ENCODE measurements at places on chromosomes 11 and 22.

DNA sequence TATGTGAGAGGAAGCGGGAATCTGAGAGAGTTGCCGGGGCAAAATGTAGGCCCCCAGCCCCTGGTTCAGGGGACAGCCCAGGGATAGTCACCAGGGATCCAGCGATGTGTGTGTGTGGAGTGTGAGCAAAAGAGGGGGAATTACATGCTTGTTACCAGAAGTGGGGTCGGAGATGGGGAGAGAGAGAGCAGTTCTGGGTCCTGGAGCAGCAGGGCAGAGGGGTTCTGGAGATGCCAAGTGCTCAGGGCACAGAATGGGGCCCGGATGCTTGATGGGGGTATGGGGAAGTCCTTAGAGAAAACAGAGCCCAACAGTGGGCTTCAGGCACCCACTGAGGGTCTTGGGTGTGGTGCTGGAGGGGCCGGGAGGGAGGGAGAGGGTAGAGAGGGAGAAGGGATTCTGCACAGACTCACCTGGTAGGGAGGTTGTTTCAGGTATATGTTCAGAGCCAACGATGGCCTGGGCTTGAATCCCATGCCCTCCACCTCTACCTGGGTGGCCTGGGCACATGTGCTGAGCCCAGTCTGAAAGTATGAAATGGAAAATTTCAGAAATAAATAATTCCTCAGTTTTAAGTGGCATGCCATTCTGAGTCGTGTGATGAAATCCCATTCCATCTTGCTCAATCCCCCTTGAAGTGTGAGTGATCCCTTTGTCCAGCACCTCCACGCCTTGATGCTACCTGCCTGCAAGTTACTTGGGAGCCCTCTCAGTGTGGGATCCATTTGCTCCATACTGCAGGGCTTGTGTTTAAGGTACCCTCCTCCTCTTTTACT, 12.4 kb downstream of the SMIM38 start:
- DNase-seq: no peak

DNA sequence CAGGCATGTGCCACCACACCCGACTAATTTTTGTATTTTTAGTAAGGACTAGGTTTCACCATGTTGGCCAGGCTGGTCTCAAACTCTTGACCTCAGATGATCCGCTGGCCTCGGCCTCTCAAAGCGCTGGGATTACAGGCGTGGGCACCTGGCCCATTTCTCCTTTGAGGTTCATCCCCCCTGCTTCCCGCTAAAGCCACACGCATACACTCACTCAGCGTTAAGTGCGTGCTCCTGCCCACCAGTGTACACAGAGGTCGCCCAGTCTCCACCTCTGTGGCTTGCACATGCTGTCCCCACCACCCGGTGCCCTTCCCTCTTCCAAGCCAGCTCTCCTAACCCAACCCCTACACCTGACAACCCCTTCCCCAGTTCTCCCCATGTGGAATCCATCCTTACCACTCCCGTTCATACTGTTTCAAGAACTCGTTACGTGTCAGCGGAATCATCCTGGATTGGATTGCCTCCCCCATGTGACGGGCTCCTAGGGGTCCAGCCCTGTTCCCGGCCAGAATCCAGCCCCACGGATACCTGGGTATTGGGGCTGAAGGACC, 15.7 kb upstream of the CYTH4 start:
- DNase-seq: no peak

- DNase-seq: no peak
Measured at GRCh38 chr22:43891360-43892182, at the start of gene PNPLA5. Gene PNPLA5, minus strand, starts transcription at chr22:43892013. Its CDS starts 133 bp downstream, at chr22:43891880.

DNA sequence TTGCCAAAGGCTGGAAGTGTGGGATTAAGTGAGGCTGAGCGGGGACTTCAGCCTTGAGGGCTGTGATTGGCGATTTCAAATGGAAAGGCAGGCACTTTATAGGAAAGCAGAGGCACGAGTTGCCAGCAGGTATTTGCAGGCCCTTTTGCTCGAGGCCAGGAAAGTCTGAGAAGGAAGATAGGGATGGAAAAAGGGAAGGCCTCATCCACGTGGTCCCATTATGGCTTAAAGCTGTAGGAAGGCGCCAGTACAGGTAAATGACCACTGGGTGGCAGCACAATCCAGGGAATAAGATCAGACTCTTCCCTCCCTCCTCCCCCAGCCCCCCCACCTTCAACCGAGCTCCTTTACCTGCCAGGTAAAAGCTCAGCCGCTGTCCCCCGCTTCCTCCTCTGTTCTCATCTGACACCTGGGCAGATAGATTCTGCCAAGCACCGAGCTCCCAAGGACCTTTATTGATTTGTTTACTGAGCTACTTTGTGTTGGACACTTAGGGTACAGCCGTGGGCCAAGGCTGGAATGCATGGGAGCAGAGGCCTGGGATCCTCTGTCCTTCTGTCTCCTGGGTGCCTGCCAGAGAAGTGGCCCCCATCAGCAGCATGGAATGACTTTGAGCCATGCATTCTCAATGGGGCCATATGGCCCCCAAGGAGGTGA, 7.5 kb downstream of the P2RX3 start:
- peak; percentile 57 for DNase-seq

- DNase-seq: no peak
Measured at GRCh38 chr11:27392278-27393114, 29.5 kb upstream of the CCDC34 start.

- no peak for DNase-seq
Measured at GRCh38 chr11:109822436-109823102, 270.6 kb upstream of the ZC3H12C start.

DNA sequence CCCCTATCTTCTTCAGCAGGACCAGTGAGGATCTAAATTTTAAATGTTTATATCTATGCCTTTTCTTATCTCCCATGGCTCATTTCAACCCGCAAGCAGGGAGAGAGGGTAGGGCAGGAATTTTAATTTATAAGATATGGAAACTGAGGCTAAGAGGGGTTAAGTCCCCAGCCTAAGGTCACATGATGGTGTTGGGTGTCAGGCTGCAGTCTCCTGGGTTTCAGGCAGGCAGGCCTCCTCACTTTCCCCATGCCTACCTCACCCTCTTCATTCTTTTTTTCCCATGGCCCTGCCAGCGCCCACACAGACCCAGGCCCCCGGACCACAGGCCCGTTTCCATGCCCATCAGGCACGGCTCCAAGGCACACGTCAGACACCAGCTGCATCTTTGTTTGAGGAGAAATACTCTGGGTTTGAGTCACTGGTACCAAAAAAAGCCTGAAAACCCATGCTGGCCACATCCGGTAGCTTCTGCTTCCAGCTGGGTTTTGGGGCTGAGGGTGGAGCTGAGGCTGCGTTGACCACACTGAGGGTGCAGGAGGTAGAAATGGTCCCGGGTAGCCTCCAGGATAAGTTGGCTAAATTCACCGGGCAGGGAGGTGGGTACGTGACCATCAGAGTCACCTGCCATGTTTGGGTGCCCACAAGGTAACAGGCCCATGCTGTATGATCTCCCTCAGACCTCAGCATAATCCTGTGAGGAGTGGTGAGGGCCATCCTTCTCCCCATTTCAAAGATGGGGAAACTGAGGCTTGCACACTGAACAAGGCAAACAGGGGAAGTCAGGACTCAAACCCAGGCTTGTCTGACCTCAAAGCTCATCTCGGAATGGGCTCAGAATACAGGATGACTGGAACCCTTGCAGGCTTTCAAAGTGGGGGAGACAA, 7.5 kb downstream of the CRYBB1 start:
- DNase-seq: peak; percentile 4

- DNase-seq: no peak
Measured at GRCh38 chr11:11757909-11758308, 83.9 kb upstream of the USP47 start.

DNA sequence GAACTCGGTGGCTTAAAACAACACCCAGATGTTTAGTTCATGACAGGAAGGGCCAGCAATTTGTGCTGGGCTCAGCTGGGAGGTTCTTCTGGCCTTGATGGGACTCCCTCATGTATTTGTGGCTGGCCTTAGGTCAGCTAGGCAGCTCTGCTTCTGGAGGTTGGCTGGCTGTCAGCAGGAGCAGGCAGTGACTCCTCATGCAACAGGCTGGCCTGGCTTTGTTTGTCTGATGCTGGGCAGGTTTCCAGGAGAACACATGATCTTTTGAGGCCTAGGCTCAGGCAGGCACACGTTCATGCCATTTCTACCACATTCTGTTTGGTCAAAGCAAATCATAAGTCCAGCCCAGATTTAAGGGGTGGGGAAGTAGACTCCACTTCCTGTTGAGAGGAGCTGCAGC, 571.2 kb downstream of the TBC1D22A start:
- DNase-seq: no peak

- no peak for DNase-seq
Measured at GRCh38 chr11:97880209-97880608, 1140.5 kb upstream of the CNTN5 start.

DNA sequence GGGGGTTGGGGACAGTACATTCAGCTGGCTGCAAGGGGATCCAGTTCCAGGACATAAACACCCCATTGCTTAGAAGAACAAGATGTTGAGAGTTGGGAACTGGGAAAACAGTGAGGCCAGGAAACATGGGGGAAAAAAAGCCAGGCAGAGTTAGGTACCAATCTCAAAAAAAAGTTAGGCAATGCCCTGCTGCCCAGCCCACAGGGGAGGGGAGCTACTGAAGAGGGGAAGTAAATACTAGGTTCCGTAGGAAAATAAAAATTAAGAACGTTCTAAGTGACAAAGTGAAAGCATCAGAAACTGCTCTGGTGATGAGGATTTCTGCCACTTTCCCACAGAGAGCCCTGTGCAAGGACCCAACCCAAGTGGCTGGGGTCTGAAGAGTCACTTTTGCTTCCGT, 12.0 kb downstream of the SPTBN2 start:
- no peak for DNase-seq

- no peak for DNase-seq
Measured at GRCh38 chr11:30914143-30914762, 328.1 kb upstream of the MPPED2 start.

- DNase-seq: peak; percentile 70
Measured at GRCh38 chr11:64207256-64208085, 950 bp downstream of the FERMT3 start.

- DNase-seq: no peak
Measured at GRCh38 chr11:65744026-65744698, 23.6 kb upstream of the RNASEH2C start.

- no peak for DNase-seq
Measured at GRCh38 chr11:17014321-17014832, at the start of gene PLEKHA7. Gene PLEKHA7, minus strand, starts transcription at chr11:17014414. Its CDS starts 13 bp downstream, at chr11:17014401.

DNA sequence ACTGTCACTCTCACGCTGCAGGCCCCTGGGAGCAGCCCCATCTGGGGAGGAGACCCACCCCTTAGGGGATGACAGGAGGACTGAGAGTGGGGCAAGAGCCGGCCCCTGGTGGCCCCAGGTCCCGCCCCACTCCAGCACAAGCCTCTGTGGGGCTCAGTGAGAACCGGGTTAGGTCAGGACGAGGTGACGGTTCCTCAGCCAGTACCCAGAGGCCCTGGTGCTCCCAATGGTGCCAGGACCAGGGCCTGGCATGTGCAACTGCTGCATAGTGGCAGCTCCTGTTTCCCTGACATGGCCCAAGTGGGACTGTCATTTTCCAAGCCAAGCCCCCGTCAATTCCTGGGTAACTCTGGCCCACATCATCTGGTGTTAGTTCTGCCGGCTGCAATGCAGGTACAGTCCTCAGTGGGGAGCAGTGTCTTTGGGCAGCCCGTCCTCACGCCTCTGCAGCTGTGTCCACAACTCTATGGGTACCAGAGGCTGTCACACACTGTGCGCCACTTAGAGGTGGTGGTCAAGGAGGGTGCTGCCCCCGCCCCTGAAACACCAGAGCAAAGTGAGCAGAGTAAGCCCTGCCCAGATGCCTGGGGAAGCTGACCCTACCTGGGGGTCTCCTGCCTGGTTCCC, 15.9 kb downstream of the CHID1 start:
- DNase-seq: no peak

GRCh38 chr22:48504519-48505140, 1323.0 kb downstream of the BRD1 start:
- no peak for DNase-seq

- DNase-seq: no peak
Measured at GRCh38 chr22:30562366-30562765, 12.1 kb downstream of the GAL3ST1 start.

DNA sequence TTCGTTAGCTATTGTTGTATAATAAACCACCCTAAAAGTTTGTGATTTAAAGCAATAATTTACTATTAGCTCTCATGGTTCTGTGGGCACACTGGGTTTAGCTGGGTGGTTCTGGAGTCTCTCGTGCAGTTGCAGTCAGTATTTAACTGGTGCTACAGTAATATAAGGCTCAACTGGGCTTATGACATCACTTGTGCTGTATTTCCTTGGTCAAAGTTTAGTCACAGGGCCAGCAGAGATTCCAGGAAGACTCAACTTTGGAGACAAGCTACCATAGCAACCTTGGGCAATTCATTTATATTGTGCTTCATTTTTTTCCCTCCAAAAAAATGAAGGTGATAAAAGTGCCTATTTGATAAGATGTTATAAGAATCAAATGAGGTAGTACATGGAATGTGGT, 204.2 kb upstream of the GUCY1A2 start:
- no peak for DNase-seq

DNA sequence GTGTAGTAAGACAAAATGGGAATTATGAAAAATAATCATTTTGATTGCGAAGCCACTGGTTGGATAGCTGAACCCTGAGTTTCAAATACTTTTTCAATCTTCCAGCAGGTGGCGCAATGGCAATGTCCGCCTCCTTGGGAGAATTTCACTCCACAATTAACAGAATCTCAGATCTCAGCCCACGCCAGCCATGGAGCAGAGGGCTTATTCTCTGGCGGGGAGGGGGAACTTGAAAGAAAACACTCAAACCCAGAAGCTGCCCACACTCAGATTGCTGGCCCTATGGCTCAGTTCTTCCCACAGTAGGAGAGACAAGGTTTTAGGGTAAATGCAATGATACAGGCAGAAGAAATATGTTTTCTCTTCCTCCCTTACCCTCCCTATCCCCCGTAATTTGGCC, 38.7 kb upstream of the RCN1 start:
- DNase-seq: peak; percentile 26

DNA sequence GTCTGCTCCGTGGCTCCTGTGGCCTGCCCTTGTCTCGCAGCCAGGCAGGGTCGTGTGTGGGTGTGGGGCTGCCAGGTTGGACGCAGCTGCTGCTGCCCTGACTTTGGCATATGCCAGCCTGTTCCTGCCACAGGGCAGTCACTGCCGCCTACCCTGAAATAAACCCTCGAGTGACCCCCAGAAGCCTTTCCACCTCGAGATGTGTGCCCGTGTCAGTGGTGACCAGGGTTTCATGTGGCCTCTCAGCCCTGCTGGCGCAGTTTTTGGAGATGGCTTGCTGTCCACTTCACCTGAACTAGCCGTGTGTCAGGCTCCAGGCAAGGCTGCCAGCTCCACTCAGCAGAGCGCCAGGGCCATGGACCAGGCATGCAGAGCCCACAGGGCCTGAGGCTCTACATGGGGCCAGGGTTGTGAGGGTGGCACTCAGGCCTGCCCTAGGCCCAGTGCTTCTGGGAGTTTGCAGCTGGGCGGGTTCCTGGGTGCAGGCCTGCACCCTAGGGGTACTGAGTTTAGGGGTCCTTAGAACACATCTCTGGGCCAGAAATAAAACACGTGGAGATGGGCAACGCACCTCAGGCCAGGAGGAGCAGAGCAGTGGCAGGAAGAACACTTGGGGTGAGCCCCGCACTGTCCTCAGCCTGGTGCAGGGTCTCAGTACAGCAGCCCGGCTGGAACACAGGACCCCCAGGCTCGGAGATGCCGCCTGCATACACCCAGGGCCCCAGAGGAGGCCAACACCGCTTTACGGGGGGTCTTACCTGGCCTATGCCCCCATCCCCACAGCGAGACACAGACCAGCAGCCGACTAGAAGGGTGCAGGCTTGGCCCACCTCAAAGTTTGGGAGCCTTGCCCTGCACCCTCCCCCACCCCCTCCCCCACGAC, 8.8 kb upstream of the PANX2 start:
- DNase-seq: no peak

- DNase-seq: no peak
Measured at GRCh38 chr22:46761539-46762237, 762 bp upstream of the TBC1D22A start.

GRCh38 chr11:85825616-85826015, 14.7 kb upstream of the SYTL2 start:
- DNase-seq: no peak

Measured in activated T-helper 9 cell treated with anti-CD3 and anti-CD28 coated beads, Interleukin-2, amount 50 U/mL, for 16 hours (primary cell).